ENCODE measurements at places on chromosomes 1 and 21.

DNA sequence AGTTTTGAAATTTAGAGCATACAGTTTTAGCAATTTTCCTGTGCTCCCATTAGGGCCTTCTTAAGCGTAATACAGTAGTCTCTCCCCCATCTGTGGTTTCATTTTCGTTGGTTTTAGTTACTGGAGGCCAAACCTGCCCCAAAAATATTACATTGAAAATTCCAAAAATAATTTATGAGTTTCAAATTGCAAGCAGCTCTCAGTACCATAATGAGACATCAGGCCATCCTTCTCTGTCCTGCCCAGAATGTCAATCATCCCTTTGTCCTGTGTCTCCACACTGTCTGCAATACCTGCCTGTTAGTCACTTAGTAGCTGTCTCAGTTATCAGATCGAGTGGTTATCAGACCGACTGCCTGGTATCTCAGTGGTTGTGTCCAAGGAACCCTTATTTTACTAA is 45.4 kb downstream of the ADSS2 start:
- no peak for DNase-seq

- DNase-seq: no peak
Observed at GRCh38 chr1:3128431-3129132, 59.6 kb downstream of the PRDM16 start.

- DNase-seq: no peak
Observed at GRCh38 chr1:37840711-37841110, 18.7 kb downstream of the MTF1 start.

DNA sequence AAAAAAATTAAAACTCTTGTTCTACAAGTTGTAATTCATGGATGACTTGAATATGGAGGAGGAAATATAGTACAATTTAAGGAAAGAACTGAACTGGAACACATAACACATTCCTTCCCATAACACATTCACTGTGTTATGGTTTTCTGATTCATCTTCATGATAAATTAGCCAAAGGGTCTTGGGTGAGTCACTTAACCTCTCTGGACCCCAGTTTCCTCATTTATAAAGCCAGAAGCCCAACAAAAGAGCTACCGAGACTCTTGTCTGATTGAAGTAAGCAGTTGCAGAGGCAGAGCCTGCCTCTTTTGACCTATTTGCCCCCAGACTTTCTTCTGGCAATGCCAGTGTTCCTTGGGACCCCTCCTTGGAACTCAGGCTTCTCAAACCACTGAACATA is 161.9 kb upstream of the KCTD3 start:
- DNase-seq: no peak

All from spinal cord (tissue), 10 donors.